Fibroblast of skin of right quadriceps (primary cell): ENCODE measurements at places on chromosomes 5 and 9.

- DNase-seq = peak; percentile 7
Observed at GRCh38 chr5:166509085-166509484, 1782.4 kb upstream of the WWC1 start.

DNA sequence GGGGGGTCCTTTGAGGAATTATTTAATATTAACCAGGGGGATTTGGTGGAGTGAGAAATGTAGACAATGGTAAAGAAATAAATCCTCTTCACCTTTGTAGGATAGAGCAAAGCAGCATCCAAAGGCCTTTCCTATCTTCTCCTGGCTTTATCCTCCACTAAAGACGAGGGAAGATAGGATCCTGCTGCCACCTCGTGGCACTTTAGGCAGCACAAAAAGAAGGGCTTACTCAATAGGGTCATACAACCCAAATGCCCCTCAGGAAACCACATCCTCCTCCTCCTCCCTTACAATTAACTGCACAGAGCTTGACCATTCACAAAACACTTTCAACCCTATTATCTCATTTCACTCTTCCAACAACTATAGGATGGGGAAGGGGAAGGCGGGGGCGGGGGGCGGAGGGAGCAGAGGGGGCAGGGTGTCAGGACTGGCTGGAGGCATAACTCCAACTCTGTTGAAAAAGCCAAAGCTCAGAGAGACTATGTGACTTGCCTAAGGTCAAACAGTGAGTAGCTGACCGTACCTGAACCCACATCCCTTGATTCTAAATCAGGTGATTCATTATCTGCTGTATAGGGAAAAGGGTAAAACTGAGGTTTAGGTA, 45.4 kb upstream of the MYOT start:
- peak; percentile 22 for DNase-seq

DNA sequence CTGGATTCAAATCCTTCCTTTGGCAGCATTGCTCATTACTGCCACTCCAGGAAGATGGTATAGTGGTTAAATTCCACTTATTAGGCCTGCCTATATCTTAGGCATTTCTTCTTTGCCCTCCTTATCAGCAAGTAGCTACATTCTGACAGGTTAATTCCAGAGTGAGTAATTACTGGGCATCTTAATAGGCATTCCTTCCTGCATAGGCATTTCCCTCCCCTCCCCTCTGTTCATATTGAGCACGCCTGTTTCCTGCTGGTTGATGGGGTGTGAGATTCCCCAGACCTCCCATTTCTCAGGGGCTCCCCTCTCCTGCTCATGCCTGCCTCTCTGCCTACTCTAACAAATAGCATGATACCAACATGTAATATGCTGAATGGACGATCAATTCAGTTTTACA, 305.9 kb downstream of the CYLC2 start:
- DNase-seq = no peak

DNA sequence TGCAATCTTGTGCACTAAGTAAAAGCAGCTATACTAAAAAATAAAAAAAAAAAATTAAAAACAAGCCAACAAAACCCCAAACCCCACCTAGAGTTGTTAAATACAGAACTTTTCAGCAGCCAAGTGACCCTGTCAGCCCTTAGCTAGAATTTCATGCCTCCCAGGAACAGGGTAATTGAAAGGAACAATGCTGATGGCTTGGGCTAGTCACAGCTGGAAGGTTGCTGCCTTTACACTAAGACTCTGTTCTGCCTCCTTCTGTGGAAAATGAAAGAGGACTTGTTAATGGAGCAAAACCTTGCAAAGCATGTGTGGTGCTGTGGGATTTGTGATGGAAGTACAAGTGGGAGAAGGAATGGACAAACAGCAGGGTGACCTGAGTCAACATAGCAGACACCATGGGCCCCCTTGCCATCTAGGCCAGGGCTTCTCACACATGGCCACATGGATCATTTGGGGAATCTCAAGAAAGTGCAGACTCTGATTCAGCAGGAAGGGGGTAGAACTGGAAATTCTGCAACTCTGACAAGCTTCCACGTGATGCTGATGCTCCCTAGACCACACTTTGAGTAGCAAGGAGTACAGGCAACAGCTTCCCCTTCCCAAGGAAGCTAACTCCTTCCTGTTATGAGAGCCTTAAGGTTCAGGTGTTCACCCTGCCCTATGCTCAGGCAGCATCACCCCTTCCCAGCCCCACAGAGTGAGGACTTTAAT, 14.9 kb upstream of the TMEM252 start:
- no peak for DNase-seq

DNA sequence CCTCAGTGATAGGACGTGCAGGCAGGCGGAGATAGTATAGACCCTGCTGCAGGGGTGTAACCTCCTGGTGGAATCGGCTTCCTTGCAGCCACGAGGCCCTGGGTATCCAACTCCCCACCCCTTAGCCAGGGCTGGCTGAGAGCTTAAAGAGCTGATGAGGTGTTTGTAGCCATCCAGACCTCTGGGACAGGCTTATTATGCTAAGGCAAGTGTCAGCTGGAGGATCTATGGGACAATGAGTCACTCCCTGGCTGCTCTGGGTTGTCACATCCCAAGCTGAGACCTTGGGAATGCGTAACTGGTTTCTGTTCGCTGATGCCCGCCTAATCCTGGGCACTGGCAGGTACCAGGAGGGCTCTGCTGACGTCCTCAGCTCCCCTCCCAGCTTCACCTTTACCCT, 38.9 kb downstream of the DAB2IP start:
- DNase-seq = no peak

DNA sequence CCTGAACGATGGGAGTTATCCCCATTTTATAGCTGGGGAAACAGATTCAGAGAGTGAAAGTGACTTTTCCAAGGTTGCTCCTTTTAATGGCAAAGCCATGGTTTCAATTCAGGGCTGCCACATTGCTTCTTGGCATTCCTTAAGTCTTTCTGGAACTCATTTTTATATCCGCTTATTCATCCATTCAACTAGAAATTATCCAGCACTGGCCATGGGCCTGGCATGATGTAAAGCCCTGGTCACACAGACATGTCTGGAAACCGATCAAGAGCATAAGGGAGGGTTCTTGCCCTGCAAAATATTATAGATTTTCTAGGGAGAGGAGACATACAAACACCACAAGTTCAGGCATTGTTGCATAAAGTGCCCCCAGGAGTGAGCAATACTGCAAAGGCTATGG, 43.0 kb upstream of the COL15A1 start:
- no peak for DNase-seq

- DNase-seq = no peak
Observed at GRCh38 chr5:147743678-147744374, 38.7 kb downstream of the JAKMIP2 start.

- no peak for DNase-seq
Observed at GRCh38 chr5:170266570-170267381, 30.8 kb downstream of the LCP2 start.

GRCh38 chr9:83154087-83154736, 91.3 kb upstream of the RASEF start:
- DNase-seq = peak; percentile 18

GRCh38 chr9:28014212-28014611, 440.9 kb upstream of the C9orf72 start:
- DNase-seq = no peak

GRCh38 chr5:163760498-163760897, 255.1 kb downstream of the MAT2B start:
- peak; percentile 90 for DNase-seq

DNA sequence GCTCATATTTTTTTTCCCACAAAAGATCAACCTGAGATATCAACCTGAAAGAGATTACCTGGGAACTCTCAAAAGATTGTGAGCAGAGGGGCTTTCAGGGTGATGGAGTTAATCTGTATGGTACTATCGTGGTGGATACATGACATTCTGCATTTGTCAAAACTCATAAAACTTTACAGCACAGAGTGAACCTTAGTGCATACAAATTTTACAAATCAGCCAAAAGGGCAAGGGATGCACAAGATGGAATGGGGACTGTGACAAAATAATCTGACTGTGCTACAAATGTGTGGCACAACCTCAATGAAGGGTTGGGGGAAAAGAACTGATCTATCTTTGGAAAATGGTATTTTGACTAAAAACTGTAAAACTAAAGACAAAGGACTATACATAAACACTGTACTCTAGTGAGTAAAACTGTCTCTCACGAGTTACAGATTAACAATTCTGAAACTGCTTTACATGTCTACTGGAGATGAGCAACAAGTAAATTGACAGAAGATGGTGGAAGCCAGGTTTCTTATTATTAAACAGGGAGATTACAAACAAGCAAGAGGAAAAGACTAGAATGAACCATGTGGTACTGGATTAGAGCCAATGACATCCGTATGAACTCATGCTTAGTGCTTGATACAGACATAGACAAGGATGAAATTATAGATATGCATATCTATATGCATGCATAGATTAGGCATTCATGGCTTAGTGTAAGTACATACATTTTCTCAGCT, 24.8 kb upstream of the RLN1 start:
- DNase-seq = peak; percentile 6

GRCh38 chr5:180160215-180160614, 48.8 kb downstream of the RASGEF1C start:
- DNase-seq = no peak

DNA sequence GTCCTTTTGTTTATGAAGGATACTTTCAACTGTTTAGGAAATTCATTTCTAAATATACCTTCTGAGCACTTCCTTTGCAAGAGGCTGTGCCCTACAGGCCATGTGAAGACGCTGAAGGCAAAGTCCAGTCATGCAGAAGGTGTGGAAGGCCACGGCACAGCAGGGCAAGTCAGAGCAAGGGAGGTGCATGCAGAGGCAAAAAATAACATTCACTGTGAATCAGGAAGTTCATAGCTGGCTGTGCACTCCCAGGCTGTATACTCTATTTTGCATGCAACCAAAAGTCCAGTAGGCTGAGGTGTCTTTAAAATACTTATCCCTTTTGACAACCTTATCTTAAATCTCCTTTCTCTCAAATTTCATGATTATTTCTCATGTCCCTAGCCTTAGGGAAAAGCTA, 50.3 kb downstream of the GNAQ start:
- peak; percentile 17 for DNase-seq

GRCh38 chr5:41517909-41518308, 7.5 kb upstream of the PLCXD3 start:
- DNase-seq = no peak

DNA sequence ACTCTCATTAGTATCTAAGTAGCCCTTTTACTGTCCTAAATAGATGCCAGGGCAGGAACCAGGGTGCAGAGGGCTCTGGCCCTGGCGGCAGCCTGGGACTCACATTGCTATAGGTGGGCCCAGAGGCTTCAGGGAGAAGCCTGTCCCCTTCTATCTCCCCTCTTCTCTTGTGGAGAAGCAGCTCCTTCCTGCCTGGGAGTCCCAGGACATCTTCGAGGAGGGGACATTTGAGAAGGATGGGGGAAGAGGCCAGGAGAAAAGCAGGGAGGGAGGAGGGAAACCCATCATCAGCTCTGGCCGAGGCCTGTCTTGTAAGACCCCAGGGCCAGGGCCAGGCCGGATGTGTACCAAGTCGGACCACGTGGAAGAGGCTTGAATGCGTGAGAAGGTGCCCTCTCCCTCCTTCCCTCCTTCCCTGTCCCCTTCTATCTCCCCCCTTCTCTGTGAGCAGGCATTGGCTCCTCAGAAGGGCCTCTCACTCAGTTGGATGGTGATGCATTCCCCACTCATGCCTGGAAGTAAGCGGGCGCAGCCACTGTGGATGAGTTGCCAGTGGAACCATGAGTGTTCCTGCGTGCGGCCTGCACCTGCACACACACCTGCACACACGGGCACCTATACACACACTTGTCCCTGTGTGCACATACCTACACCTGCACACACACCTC, 20.7 kb upstream of the LPCAT1 start:
- DNase-seq = no peak
